Muscle of leg (tissue), 16 donors: ENCODE measurements at places on chromosomes 16 and 17. TPM values are rescaled to one million over a fixed set of nuclear protein-coding genes. Genes with fewer than 3 reads are reported as not detected.

TUBB3 gene
- 7.1 TPM for total RNA-seq

- no peak overlapping the region for H3K4me3 ChIP-seq
- no peaks in the 10 kb centered on the region for H3K36me3 ChIP-seq
- no peak overlapping the region for H3K27ac ChIP-seq
- peaks cover 25% of the 10 kb centered on the region for H3K4me1 ChIP-seq
Observed at GRCh38 chr16:83937267-83937666, 15.8 kb upstream of the OSGIN1 start.

GRCh38 chr16:54540525-54541180 lies 254.1 kb upstream of the IRX3 start:
- H3K27ac ChIP-seq, result no peak overlapping the region
- no peak overlapping the region for H3K4me3 ChIP-seq
- no peak for DNase-seq
- no peaks in the 10 kb centered on the region for H3K36me3 ChIP-seq
- no peaks in the 10 kb centered on the region for H3K4me1 ChIP-seq

- no peak overlapping the region for H3K27ac ChIP-seq
- H3K27me3 ChIP-seq, result no peaks in the 10 kb centered on the region
- H3K4me3 ChIP-seq, result no peak overlapping the region
- H3K36me3 ChIP-seq, result no peaks in the 10 kb centered on the region
Observed at GRCh38 chr16:13307851-13308250, 406.5 kb downstream of the SHISA9 start.

DNA sequence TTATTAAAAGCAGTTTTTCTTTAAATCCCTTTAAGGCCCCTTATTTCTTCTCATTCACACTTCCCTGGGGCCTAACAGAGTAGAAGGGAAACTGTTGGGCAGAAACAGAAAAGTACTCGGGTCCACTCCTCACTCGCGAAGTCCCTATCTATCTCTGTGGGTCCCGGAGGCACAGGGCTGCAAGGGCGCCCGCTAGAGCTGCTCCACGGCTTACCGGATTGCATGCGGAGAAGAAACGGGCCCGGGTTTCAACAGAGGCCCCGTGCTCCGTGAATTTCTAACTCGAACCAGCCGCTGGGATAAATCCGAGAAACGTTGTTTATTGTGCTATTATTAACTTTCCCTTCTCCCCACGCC lies 4.3 kb downstream of the CBLN1 start:
- H3K4me1 ChIP-seq, result peaks cover 22% of the 10 kb centered on the region
- H3K4me3 ChIP-seq, result no peak overlapping the region
- peaks cover 88% of the 10 kb centered on the region for H3K27me3 ChIP-seq
- no peak for DNase-seq
- no peak overlapping the region for H3K27ac ChIP-seq

DNA sequence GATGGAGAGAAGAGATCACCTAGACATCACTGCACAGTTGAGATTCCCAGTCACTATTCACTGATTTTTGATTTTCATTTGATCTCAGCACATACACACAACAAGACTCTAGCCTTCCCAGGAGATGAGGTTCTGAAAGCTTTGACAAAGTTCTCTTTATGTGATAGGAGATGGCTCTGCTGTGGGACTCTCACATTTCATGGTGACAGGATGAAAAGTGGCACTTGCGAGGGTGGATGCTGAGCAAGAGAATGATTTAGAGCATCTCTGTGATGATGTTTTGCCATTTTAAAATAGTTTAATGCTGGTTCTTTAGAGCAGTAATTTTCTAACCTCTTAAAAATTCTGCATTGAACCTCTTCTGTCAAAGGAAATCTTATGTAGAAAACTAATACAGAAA lies 113.3 kb upstream of the CA10 start:
- no peak overlapping the region for H3K4me3 ChIP-seq
- no peaks in the 10 kb centered on the region for H3K36me3 ChIP-seq
- no peaks in the 10 kb centered on the region for H3K4me1 ChIP-seq
- H3K27ac ChIP-seq, result no peak overlapping the region
- no peak for DNase-seq

IRX5 gene
- total RNA-seq, result 0.35 TPM

DNA sequence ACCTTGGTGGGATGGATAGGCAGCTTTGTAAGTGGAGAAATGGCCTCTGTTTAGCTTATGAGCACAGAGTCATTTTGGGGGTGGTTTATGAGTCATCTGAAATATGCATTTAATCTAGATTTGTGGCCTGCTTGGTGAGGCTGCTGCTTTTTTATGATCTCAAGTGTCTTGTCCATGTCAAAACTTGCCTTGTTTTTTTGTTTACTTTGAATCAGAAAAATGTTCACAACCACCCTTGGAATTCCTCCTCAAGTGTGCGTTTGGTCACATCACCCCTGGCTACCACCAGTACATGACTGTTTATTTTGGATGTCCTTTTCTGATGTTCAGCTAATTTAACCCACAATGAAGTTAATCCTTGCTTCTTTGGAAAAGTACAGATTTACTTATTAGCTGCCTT lies 64.6 kb downstream of the FTO start:
- no peaks in the 10 kb centered on the region for H3K36me3 ChIP-seq
- DNase-seq, result no peak
- no peaks in the 10 kb centered on the region for H3K27me3 ChIP-seq
- H3K4me3 ChIP-seq, result no peak overlapping the region

DNA sequence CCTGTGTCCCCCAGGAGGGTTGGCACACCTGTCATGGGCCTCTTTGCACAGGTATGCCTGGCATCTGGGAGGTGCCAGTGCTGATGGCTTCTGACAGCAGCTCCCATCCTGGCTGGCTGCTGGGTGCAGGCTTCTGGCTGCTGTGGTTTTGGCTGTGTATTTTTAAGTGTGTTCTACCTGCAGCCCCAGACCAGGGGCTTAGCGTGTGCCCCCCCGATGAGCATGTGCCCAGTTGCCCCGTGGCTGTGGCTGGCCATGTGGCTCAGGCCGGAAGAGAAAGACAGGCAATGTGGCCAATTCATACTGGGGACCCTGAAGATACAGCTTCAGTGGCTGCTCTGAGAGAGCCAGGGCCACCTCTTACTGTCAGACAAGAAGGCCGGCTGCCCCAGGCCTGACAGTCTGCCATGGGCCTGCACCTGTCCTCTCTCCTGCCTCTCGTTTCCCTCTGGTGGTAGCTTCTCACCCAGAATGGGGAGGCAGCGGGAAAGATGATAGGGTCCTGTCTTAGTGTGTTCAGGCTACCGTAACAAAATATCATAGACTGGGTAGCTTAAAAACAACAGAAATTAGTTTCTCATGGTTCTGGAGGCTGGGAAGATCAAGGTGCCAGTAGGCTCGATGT lies 37.6 kb upstream of the LGALS9 start:
- no peak overlapping the region for H3K4me3 ChIP-seq
- no peak for DNase-seq
- peaks cover 87% of the 10 kb centered on the region for H3K36me3 ChIP-seq
- peak overlapping the region; percentile 81 for H3K27ac ChIP-seq
- peaks cover 41% of the 10 kb centered on the region for H3K4me1 ChIP-seq

MEOX1 gene
- 13.8 TPM for total RNA-seq

DNA sequence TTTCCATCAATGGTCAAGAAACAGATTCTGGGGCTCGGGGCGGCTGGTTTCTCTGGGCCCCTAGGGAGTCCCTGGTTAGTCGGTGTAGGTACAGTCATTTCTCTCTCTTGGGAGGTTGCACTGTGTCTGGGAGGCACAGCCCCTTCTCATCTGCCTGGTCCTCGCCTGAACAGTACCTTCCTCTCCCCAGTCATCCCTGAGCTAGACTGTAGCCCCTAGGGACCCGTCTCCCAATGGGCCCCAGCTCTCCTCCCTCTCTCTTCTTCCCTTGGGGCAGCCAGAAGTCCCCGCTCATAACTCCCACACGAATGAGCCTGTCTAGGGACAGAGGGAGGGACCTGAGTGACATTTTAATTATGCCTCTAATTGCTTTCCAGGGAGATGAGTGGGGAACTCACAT lies 20.2 kb upstream of the CPSF4L start:
- no peaks in the 10 kb centered on the region for H3K27me3 ChIP-seq
- H3K27ac ChIP-seq, result no peak overlapping the region
- peaks cover 40% of the 10 kb centered on the region for H3K4me1 ChIP-seq
- H3K36me3 ChIP-seq, result peaks cover 27% of the 10 kb centered on the region

KIF19 gene
- 1.6 TPM for total RNA-seq

DNA sequence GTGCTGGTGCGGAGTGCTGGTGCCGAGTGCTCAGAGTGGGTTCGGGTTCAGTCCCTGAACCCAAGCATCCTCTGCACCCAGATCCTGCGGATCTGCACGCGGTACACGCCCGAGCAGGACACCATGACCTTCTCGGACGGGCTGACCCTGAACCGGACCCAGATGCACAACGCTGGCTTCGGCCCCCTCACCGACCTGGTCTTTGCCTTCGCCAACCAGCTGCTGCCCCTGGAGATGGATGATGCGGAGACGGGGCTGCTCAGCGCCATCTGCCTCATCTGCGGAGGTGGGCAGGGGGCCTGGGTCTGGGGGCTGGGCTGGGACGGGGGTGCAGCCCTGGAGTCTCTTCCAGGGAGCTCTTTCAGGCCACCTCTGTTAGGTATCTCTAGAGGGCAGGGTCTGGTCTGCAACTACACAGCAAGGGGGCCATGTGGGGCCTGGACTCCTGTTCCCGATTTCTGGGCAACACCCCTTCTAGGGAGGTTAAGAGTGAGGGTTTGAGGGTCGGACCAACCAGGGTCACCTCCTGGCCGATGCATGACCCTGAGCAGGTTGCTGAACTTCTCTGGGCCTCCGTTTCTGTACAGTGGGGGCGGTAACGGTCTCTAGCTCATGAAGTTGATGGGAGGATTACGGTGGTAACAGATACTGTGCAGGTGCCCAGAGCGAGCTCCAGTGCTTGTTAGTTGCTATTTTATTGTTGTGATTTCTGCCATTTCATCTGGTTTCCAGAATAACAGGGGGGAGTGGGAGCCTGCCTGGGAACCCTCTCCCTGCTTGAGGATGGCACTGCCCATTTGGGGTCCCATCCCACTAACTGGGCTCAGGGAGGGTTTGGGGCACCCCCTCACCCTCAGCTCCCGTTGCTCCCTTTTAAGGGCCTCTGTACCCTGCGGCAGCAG lies 10.1 kb downstream of the GJD3 start:
- H3K27ac ChIP-seq, result peak overlapping the region; percentile 45
- no peak overlapping the region for H3K4me3 ChIP-seq
- DNase-seq, result peak; percentile 36
- peaks cover 73% of the 10 kb centered on the region for H3K4me1 ChIP-seq
- H3K36me3 ChIP-seq, result peaks cover 78% of the 10 kb centered on the region
